ENCODE measurements at places on chromosomes 11 and 22.

- no peak for DNase-seq
Observed at GRCh38 chr11:122690384-122690783, 34.9 kb downstream of the UBASH3B start.

DNA sequence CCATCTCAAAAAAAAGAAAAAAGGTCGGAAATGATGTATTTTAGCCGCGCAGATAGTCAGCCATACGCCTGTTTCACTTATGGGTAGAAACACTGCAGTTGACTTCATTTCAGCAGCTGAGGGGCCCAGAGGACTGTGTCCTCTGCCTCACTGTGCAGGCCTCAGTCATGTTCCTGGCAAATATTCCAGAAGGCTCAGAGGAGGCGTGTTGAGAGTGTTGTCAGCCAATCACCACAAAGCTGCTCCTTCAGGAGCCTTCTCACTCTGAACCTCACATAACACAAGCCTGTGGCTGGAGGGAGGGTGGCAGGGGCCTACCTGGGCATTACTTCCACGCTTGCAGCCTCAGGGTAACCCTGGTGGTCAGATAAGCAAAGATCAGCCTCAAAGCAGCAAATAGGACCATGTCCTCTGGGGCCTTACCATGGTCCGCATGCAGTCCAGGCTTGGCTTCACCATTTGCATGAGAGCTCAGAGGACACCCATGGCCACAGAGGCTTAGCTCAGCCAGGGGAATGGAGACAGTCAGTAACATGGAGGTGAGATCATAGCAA is 17.3 kb upstream of the TREH start:
- DNase-seq, result no peak

DNA sequence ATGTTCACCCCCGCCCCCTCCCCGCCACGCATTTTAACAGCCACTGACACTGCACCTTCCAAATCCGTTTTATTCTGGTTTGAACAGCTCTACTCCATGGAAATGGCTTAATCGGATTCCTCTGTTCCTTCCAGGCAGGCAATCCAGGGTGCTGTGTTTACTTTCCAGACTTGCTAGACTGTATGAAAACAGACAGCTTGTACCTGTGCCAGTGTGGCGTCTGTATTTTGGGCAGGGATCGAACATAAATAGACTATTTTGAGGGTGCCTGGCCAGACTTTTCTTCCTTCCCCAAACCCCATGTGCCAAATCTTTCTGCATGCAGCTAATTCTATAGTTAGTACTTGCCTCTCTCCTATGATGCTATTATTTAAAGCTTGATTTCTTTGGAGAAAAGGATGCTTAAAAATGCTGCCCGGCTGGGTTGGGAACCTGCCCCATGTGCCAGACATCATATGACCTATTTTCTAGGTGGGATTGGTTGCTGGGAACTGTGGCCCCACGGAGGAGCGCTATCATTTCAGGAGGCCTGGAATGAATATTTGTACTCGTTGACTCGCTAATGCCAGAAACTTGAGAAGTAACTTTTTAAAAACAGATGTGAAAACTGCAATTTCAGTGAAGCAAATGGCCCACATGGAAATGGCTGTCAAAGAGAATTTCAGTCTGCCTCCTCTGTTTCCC is 814.8 kb downstream of the BRD1 start:
- no peak for DNase-seq

DNA sequence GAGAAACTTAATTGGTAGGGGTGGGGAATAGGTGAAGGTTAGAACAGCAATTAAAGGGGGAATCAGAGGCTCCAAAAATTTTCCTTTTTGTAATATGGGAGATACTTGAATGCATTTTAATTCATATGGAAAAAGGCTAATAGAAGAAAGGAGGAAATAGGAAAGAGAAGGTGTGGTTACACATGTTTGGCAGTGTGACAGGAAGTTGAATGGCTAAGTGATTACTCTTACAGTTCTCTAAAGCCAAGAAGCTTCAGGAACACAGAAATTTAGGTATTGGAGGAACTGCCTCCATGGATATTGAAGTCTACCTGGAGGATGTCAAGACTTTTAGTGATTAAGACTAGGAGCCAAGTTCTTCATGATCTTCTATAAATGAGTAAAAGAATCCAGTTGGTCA is 6.3 kb downstream of the NXPE2 start:
- no peak for DNase-seq

DNA sequence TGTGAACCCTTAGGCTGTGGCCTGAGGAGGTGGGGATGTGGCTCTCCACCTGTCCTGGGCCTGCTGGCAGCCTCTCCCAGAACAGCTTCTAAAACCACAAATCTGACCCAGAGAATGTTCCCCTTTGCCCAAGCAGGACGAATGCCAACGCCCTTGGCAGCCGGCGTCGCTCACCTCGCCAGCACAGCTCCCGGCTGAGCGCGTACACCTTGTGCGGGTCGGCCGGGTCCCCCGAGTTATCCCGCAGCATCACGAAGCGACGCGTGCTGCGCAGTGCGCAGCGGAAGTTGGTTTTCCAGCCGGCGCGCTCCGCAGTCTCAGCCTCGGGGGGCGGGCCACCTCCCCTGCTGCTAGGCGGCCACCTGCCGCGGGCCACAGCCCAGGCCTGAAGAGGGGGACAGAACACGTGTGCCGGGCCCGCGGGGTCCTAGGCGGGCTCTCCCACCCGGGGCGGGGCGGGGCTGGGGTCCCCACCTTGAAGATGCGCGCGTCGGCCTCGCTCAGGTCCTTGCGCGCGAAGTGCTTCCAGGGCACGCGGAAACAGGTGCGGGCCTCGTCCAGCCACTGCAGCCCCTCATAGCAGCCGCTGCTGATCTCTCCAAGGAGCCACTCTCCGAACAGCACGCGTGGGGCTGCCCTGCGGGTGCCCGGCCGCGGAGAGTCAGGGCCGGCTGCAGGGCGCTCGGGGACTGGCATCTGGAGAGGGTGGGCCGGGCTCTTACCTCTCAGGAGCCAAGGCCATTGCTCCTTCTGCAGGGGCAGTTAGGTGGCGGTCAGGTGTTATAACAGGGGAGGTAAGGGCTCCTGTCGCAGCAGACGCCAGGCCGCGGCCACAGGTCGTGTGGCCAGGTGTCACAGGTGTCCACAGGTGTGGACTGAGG is 887 bp downstream of the IRF7 start:
- DNase-seq, result no peak

DNA sequence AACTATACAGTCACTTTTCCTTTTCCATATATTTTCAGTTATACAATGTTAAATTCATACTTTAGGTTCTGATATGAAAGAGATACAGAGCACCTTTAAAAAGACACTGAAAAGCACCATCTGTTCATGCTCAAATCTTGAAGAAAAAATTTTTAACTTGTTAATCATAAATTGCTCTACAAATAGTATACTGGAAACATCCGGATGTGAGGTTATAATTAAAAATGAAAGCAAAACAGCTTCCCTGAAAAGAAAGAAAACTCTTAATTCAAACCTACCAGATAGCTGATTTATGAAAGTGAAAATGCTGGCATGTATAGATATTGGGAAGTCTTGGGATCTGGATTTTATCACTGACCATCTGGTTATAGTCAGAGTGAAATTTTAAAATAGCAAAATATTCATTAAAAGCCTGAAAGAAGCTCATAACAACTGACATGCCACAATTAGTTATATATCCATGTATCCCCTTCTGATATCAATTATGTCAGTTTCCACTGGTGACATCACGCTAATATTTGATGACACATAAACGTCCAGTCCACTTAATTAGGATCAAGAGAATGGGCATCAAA is 740.0 kb downstream of the DLG2 start:
- DNase-seq, result no peak

- no peak for DNase-seq
Observed at GRCh38 chr11:109123816-109124787, 297.9 kb upstream of the C11orf87 start.

DNA sequence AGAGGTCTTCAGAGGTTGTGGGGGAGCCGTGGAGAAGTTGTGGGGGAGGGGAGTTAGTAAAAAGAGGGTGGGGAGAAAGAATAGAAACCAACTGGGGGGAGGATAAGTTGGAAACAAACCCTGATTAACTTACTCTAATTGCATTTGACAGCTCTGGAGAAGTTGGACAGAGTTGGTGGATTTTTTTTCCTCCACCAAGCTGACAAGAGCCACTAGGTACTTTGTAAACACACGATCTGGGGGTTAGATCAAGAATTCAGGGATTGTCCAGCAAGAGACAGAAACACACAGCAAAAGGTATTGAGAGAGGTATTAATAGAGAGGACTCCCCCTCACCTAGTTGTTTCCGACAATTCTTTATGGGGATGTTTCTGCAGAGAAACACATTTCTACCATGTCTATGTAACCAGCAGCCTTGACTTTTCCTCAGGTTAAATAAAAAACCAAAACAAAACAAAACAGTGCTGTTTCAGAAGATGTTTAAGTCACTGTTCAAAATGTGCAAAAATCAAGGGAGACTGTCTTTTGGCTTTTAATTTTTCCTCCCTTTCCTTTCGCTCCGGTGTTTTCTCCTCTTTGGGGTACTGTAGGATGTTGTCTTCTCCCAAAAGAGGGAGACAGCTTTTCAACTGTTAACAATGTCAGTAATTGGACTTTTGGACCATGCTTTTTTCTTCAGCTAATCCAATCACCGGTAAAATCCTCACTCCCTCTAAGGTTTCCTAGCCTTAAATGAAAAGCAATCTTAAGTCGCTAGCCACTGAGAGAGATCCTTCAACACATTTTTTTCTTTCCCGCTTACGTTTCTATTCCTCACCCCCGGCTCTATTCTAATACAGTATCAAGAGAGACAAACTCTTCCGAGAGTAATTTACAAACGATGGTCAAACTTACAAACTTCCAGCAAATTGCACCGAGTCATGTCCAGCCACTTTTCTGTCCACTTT is 708 bp downstream of the MAML2 start:
- no peak for DNase-seq

- DNase-seq, result peak; percentile 63
Observed at GRCh38 chr11:66267379-66268243, 828 bp upstream of the RAB1B start.

DNA sequence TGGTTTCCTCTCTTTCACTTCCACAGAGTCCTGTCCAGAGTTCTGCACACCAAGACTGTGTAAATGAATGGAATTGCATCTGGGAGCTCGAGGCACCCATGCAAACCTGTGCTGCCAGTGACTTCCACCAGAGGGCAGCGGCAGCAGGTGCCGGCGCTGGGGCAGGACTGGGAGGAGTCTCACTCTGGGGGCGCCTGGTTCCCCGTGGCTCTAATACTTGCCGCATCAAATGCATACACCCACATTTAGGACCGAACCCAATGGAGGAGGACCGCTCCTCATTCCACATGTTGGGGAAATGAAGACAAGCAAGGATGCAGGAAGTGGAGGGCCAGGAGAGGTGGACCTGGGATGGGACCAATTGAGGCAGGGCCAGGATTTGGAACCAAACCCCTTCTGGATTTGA is 1.1 kb upstream of the CD6 start:
- no peak for DNase-seq

DNA sequence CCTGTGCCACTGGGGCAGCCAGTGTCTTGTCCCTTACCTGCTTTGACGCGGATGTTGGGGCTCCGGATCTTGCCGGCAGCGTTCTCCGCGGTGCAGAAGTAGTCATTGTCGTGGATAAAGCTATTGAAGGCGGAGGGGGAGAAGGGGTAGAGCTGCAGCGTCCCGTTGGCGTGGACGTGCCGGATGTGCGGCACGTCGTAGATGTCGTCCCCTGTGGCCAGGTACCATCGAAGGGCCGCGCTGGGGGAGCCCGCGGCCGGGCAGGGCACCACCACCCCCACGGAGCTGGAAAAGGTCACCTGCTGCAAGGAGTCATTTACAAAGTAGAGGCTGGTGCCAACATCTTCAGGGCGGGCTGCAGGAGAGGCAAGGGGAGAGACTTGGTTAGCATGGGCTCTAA is 16.6 kb downstream of the DSCAML1 start:
- no peak for DNase-seq

- DNase-seq, result no peak
Observed at GRCh38 chr11:122883646-122883979, 1.1 kb downstream of the JHY start.

GRCh38 chr11:64081745-64082442 is 46.2 kb downstream of the FLRT1 start:
- DNase-seq, result no peak

- DNase-seq, result no peak
Observed at GRCh38 chr22:43945632-43946383, 9.4 kb upstream of the SAMM50 start.

DNA sequence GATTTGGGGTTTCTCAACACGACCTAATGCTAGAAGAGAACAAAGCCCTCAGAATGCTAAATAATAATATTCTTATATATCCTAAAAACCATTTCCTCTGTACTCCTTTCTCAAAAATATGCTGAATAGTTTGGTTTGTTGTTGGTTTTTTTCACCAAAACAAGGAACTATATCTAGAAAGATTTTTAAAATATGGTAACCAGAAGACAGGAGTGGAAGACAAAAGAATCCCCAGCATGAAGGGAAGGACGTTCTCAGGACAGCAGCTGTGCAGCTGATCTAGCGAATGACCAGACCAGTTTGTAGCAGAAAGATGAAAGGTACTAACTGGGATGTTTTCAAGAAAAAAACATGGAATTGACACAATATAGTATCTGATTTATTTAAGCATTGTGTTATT is 19.3 kb downstream of the FEZ1 start:
- DNase-seq, result no peak

GRCh38 chr22:49160261-49161001 is 667.2 kb downstream of the BRD1 start:
- DNase-seq, result no peak

DNA sequence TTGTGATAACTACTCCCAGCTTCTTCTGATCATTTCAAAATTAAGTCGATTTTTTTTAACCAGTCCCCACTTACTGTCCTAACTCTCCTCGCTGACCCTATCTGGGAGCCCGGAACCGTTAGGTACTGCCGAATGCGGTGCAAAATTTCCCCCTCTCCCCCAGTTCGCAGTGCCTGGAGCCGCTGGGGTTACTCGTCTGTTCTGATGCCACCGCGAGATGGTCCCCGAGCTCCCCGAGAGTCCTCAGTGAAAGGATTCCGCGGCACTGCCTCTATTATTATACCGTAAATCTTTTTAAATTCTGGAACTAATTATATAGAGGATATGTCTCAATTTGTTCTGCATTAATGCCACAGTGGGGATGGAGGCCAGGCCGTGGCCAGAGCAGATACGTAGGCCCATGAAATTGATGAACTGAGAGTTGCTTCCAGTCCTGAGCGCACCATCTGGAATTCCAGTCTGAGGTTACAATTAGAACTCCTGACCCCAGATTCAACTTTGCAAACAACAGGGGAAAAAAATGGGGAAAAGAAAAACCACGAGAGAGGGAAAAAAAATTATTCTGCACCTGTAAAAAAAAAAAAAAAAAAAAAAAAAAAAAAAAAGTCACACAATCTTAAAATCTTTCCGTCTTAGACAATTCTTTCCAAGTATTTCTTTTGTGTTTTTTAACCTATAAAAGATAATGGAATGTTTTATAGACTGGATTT is 4.3 kb upstream of the WT1 start:
- DNase-seq, result no peak

- no peak for DNase-seq
Observed at GRCh38 chr22:47259990-47260389, 497.5 kb downstream of the TBC1D22A start.

DNA sequence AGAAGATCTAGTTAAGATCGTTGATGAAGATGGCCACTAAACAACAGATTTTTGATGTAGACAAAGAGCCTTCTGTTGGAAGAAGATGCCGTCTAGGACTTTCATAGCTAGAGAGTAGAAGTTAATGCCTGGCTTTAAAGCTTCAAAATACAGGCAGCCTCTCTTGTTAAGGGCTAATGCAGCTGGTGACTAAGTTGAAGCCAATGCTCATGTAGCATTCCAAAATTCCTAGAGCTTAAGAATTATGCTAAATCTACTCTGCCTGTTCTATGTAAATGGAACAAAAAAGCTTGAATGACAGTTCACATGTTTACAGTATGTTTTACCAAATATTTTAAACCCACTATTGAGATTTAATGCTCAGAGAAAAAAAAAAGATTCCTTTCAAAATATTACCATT is 492.6 kb downstream of the CNTN5 start:
- DNase-seq, result no peak
